CD4-positive, alpha-beta T cell treated with Interleukin-17A for 1 hour (primary cell): ENCODE measurements at places on chromosomes 16 and 17.

GRCh38 chr16:86515777-86516622 lies 5.7 kb downstream of the FOXF1 start:
- no peak for DNase-seq

DNA sequence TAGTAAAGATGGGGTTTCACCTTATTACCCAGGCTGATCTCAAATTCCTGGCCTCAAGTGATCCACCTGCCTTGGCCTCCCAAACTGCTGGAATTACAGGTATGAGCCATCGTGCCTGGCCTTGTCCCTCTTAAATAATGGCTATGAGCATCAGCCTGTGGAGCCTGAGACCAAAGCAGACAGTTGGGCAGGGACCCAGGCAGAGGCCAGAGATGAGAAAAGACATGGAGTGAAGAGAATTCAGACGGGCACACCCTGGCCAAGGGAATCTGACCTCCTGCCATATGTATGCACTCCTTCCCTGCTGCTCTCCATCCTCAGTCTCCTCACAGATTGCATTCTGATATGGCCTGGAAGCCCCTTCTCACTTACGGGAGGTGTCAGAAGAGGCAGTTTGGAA lies 98.4 kb upstream of the DNAH9 start:
- no peak for DNase-seq

- no peak for DNase-seq
Measured at GRCh38 chr17:65558683-65559460, 2.6 kb downstream of the AXIN2 start.

DNA sequence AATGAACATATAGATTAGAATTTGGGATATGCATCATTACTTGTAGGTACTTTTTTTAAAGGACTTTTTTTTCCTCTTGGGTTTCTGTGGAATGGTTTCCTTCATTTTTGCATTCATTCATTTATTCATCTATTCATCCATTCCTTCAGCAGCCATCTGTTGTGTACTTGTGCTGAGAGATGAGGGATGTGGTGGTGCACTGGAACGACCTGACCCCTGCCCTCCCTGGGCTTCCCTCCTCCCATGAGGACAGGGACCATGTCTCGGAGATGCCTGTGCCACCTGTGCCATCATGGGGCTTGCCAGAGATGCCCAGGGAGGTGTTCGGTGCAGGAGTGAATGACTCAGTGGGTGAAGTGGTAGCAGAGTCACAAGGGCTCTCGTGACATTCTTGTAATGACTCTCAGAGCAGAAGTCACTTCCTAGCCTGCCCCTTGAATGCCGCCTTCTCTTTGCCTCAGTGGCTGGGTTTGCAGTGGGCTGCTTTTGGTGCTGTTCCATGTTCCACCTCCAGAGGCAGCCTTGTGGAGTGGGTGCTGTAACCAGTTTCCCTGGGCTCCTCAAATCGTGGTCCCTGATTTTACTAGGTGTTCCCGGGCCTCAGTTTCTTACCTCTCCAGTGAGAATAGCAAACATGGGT lies 43.9 kb downstream of the CLEC16A start:
- DNase-seq = peak; percentile 29

- DNase-seq = no peak
Measured at GRCh38 chr17:82217530-82218204, 5.0 kb upstream of the CCDC57 start.

DNA sequence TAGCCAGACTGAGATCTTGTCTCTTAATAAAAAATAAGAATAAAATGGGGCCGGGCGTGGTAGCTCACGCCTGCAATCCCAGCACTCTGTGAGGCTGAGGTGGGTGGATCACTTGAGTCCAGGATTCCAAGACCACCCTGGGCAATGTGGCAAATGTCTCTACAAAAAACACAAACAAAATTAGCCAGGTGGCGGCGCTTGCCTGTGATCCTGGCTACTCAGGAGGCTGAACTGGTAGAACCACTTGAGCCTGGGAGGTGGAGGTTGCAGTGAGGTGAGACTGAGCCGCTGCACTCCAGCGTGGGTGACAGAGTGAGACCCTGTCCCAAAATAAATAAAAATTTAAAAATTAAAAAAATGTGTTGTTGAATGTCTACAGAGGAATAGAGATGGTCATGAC lies 2.9 kb upstream of the DEF8 start:
- DNase-seq = no peak

DNA sequence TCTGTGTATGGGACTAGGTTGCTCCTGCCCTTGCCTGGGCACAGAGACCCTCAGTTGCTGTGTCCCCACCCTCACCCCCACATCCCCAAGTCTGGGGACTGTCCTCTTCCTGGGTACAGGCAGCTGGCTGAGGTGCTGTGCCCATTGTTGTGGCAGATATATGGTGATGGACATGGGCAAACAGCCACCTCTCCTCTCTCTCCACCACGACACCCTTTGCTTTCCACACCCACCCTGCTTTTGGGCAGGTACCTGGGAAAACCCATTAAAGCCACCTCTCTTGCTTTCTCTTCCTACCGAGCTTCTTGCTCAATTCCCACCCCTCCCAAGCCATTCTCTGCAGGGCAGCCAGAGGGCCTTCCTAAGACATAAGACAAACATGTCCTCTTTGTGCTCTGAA lies 21.7 kb downstream of the TRPV2 start:
- DNase-seq = no peak

GRCh38 chr17:66287911-66288310 lies 14.5 kb upstream of the PRKCA start:
- no peak for DNase-seq

GRCh38 chr17:18224387-18225120 lies 881 bp upstream of the LLGL1 start:
- no peak for DNase-seq

DNA sequence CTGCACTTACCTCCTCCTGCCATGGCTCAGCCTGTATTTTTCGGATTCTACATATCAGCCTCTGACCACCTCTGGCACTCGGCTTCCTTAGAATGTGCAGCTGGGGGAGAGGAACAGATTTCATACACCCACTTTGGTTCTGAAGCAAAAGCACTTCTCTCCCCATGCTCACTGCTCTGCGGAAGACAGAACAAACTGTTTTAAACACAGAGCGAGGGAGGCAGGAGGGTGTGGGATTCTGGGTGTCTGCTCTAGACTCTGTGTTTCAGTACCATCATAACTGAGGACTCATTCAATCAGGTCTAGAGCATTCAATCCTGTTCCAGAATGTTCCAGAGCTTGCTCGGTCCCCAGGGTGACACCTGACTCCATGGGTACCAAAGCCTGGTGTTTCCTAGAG lies 239.1 kb downstream of the GRIN2A start:
- no peak for DNase-seq

GRCh38 chr16:21281698-21282389 lies 3.8 kb upstream of the CRYM start:
- DNase-seq = no peak

DNA sequence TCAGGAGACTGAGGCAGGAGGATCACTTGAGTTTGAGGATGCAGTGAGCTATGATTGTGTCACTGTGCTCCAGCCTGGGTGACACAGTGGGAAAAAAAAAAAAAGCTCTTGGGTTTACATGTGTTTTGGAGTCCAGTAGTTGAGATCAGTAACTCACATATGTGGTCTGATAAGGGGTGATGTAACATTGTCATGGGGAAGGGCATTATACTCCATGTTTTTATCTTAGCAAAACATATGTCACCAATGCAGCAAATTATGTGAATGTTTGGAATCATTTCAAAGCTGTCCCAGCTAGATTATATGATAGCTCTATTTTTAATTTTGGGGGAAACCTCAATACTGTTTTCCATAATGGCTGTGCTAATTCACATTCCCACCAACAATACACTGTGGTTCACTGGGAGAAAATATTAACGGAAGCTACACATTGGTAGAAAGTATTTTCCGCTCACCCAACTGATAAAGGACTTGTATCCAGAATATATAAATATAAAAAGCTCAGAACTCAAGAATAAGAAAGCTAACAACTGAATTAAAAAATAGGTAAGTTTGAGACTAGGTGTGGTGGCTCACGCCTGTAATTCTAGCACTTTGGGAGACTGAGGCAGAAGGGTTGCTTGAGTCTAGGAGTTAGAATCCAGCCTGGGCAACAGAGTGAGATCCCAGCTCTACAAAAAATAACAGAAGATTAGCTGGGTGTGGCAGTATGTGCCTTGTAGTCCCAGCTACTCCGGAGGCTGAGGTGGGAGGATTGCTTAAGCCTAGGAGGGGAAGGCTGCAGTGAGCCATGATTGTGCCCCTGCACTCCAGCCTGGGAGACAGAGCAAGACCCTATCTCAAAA lies 224.1 kb upstream of the TBX2 start:
- no peak for DNase-seq

DNA sequence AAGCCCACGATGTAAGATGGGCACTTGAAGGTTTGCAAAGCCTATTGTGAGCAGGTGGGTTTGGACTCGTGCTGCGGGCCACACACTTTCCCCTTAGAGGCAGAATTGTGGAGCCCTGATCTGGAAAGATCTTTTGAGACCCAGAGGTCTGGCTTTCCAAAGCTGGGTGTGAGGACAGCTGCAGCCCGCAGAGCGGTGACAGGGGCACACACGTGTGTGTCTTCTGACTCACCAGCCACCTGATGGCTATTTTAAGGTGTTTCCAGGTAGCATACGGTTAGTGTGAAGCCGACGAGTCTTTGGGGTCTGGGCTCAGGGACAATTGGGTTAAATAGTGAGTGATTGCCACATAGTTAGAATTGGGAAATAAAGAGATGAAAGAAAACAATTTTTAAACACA lies 108.9 kb upstream of the GSE1 start:
- DNase-seq = no peak

DNA sequence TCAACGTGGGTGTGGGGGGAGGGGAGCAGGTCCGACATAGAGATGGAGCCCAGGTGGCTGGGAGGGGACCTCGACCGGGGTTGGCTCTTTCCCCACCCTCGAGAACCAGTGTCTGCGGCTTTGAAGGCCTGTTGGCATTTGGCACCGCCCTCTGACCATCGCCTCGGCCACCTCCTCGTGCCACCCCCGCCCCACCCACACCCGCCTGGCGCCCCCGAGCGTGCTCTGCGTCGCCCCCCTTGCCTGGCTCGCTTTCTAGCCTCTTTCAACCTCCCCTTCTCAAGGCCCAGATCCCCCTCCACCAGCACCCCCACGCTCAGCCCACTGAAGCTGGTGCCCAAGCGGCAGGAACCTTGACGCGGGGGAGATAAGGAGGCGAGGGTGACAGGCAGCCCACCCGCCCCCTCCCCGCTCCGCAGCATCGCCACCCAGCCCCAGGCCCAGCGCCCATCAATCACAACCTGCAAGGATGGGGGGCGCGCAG lies 619 bp downstream of the CACNB1 start:
- DNase-seq = peak; percentile 32

- no peak for DNase-seq
Measured at GRCh38 chr17:28381141-28381825, 9.8 kb downstream of the SARM1 start.

- DNase-seq = no peak
Measured at GRCh38 chr17:59327121-59327980, 4.1 kb upstream of the YPEL2 start.

DNA sequence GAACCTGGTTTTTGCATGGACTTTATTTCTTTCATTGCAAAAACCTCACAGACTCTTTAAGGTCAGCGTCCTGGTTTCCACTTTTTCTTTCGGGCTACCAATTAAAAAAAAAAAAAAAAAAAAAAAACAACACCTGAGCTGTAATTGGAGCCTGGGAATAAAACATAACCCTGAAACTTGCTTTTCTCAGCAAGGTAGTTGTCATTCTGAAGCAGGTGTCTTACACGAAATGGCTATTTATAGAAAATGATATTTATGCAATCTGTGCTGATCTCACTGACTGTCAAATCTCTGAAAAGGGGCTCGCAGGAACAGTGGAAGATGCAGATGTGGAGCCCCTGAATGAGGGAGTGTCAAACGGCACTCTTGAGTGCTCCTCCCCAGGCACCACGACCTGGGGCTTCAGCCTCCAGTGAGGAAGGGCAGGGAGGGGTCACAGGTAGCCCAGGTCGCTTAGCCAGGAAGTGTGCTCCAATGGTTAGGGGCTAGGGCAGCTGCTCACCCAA lies 10.4 kb upstream of the COTL1 start:
- no peak for DNase-seq
